ENCODE measurements at places on chromosomes 7 and 10.
A peak's percentile ranks its signal among the peaks of the same experiment; 100 is the strongest.

- DNase-seq = no peak
Observed at GRCh38 chr7:115135769-115136410, 214.0 kb downstream of the MDFIC start.

DNA sequence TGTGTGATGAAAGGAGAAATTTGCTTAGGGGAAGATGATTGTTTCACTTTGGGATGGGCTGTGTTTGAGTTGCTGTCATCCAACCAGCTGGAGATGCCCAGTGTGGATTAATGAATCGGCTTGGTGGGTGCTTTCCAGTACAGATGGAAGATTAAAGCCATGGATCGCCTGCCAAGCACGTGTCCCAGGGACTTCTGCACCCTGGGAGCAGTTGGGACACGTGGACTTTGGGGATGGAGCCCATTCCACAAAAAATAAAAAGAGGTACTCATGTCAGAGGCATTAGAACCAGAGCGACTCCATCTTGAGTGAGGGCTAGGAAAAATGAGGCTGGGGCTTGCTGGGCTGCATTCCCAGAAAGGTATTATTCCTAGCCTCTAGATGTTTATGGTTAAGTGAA is 29.3 kb upstream of the PRLHR start:
- no peak for DNase-seq

DNA sequence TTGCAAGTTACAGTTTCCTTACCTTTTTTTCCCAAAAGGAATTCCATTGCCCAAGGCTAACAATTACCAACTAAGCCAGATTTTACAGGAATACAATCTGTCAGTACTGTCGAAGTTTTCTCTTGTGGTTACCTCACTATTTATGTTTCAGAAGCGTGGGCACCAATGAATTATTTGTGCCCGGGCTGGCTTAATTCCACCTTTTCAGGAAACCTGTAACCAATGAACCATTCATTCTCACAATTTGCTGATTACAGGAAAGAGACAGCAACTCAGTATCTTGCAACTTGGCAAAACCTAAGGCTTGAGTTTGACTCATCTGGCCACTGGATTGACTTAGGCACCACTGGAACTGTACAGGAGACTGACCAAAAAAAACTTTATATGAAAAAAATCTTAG is 485.6 kb downstream of the INHBA start:
- DNase-seq = no peak

DNA sequence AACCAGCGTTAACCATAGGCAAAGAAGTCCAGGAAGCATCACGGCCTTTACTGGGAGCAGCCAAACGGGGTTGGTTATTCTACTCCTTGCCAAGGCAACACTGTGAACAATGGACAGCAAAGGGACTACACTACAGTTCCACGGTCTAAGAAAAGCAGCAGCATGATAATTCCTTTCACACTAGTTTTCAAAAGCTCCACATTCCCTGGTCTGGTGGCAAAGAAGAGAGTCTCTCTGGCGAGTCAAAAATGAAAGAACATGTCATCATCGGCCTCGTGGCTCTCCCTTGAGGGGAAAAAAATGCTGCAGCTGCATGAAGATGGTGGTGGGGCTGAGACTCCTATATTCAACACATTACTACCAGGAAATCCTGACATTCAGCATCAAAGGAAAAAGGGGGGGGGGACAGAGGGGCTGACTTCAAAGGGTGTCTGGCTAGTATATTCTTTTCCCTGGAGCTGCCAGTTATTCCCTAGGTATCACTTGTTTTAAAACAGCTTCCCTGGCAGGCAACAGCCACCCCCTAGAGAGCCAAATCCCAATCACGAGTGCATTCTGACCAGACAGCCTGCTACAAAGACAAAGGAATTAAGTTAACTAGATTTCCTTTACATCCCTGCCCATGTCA is 49.1 kb downstream of the SLC37A3 start:
- no peak for DNase-seq

- DNase-seq = no peak
Observed at GRCh38 chr7:30468791-30469190, 9.8 kb downstream of the NOD1 start.

DNA sequence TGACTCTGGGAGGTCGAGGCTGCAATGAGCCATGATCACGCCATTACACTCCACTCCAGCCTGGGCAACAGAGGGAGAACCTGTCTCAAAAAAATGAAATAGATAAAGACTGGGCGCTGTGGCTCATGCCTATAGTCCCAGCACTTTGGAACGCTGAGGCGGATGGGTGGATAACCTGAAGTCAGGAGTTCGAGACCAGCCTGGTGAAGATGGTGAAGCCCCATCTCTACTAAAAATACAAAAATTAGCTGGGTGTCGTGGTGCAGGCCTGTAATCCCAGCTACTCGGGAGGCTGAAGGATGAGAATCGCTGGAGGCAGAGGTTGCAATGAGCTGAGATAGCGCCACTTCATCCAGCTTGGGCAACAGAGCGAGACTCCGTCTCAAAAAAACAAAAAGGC is 1.1 kb upstream of the DDX21 start:
- no peak for DNase-seq

DNA sequence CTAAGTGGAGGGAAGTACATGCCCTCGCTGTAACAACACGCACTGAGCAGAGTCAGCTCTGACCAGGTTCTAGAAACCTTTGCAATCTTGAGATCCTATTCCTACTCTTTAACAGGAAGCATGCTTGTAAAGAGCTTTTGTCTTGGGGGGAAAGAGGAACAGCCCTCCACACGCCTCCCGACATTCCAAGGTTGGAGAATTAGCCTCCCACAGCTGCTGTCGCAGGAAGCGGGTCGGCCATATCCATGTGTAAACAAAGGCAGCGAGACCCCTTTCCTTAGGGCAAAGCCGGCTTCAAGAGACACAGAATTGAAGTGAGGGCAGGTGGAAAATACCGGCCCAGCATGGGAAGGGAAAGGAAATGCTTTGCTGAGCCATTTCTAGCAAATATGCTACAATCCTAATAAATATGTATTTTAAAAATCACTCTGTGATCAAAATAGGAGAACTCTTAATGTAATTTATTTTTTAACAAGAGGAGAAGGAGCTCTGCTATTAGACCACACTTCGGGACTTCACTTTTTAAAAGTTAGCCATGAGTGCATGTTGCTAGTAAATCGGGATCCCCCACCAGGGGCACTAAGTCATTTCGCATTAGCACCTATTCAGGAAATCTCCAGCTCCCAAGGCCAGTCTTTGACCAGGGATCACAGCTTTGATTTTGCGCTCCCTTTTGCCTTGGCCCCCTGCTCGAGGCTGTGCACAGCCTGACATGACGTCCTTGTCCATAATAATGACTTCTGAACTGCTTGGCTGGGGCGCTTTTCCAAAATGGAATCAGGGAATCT is 55.9 kb downstream of the FAM204A start:
- no peak for DNase-seq

DNA sequence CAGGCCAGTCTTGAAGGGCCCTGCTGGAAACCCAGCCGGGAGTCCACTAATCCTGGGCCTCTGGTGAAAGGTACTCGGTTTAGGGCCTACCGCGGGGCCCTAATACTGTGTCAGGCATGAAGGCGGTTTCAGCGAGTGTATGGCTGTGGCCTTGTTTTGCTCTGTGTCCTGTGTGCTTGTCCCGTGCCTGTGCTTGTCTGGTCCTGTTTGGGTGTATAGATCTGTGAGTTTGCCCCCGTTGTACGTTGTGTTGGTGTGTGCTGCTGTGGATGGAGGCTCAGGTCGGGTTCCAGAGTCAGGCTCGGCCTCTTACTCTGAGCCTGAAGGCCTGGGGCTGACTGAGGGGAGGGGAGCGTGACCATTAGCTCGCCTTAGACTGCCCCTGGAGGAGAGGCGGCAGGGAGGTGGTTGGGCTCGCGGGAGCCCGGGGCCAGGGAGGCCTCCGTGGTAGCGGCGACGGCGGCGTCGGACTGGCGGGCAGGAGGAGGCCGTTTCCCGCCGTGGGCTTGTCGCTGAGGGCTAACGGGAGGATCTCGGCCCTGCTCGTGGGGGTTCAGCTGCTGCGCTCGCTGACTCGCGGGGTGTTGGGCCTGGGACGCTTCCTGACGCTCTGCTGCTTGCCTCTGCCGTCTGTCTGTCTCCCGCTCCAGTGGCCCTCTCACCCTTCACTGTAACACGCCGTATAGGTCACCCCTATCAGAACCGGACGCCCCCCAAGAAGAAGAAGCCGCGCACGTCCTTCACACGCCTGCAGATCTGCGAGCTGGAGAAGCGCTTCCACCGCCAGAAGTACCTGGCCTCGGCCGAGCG is 2.6 kb downstream of the TLX1 start:
- DNase-seq = no peak

DNA sequence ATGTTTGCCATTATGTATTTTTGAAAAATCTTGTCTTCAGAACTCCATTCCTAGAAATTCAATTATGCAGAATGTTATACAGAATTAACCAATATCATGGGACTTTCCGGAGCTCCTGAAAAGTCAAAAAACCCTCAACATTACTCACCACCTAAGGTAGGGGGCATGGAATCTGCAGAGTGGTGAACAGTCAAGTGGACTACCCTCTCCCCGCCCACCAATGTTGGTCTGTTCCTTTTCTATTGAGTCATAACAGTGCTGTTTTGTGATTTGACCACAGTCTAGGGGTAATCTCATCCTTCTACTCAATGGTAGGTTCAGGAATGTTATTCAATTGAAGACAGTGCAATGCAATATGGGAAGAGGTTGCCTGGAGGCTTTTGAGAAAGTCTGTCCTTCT is 130.5 kb upstream of the HABP2 start:
- DNase-seq = no peak

- no peak for DNase-seq
Observed at GRCh38 chr10:58784361-58784760, 271.7 kb downstream of the BICC1 start.

- no peak for DNase-seq
Observed at GRCh38 chr10:98438715-98439114, 8.0 kb downstream of the HPS1 start.

- no peak for DNase-seq
Observed at GRCh38 chr7:18234519-18234918, 206.9 kb upstream of the PRPS1L1 start.

DNA sequence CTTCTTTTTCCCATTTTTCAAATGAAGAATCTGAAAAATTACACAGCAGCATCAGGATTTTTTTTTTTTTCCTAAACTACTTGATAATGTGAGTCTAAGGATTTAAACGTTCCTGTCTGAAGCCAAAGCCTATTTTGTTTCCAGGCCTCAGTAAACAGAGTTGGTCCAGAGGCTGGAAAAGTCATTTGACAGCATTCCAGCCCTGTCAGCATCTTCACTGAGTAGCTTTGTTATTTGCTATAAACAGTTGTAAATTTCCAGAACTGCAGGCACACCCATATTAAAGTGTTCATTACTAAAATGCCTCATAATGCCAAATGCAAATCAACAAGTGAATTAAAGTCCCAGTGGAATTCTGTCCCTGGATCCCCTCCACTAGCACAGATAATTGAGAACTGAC is 35.5 kb upstream of the KMT2E start:
- DNase-seq = no peak

- no peak for DNase-seq
Observed at GRCh38 chr10:16155834-16156233, 281.0 kb upstream of the PTER start.

GRCh38 chr10:133441780-133442179 is 12.0 kb upstream of the SCART1 start:
- DNase-seq = no peak

- no peak for DNase-seq
Observed at GRCh38 chr10:128062881-128063563, 63.2 kb downstream of the MKI67 start.

- DNase-seq = peak; percentile 48
Observed at GRCh38 chr7:37920305-37920848, at the start of gene EPDR1. TSS of gene EPDR1 (plus strand) at chr7:37920640. CDS start at chr7:37920940, 300 bp downstream.

DNA sequence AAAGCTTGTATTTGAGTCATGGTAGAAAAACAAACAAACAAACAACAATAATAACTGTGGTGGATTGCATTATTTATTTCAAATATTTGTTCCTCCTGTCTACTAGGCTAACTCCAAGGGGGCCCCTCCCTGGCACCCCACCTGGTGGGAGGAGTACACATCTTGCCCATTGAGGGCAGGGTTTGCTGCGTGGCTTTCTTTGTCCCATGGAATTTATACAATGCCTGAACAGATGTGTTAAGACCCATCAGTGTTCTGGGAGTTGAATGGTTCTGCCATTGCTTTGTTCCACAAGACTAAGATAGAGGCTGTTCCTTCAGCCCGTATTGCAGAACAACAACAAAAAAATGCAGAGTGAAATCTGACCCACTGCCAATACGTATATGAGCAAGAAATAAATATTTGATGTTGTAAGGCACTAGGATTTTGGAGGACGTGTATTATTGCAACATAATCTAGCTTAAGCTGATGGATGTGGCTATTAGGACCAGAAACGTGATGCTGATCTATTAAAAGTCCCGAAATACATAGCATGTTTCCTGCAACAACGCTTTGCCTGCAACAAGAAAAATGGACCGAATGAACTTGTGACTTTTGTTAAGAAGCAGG is 119.1 kb upstream of the JCAD start:
- DNase-seq = no peak

- no peak for DNase-seq
Observed at GRCh38 chr7:41117431-41117830, 585.5 kb downstream of the INHBA start.

DNA sequence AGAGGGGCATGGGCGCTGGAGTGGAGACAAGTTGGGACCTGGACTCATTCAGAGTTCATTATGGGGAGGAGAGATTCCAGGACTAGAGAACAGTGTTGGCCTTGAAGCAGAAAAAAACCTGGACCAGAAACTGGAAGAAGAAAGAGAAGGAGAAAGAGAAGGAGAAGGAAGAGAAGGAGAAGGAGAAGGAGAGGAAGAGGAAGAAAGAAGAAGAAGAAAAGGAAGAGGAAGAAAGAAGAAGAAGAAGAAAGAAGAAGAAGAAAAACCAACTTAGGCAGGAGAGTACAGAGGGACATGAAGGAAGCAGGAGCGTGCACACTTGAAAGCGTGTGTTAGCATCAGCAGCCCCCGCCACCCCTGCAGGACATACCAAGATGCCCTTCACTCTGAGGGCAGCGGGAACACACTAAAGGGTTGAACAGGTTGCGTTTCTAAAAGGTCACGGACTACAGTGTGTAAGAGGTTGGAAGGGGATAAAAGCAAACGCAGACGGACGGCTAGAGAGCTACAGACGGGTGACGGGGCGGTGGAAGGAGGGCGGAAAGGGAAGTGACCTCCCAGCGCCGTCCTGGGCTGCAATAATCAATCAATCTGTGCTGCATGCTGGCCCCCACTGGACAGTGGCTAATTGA is 95.3 kb downstream of the SEC61G start:
- DNase-seq = no peak

DNA sequence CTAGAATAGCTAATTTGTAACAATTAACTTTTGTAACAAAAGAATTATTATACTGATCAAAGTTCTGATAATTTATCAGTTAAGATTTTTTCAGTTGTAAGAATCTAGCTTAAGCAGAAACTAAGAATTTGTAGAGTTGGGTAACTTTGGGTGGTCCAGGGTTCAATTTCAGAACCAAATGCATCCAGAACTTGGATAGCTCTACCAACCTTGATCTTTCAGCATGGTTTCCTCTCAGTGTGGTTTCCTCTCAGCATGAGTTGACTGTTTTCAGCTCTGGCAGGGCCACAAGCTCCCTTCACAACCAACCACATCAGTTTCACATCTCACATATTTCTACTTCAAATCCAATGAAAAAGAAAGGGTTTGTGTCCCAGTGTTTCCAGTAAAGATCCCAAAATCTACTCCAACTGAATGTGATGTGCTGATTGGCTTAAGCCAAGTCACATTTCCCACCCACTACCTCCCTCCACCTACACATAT is 3.3 kb upstream of the FAS start:
- no peak for DNase-seq

GRCh38 chr7:29405891-29406290 is 157.7 kb upstream of the PRR15 start:
- DNase-seq = no peak

- no peak for DNase-seq
Observed at GRCh38 chr10:131477457-131478121, 166.1 kb upstream of the TCERG1L start.

- peak; percentile 97 for DNase-seq
Observed at GRCh38 chr7:75599244-75599781, 107.2 kb downstream of the SPDYE5 start.

All from NCI-H1092 (cell line).